Pancreas (tissue), 10 donors: ENCODE measurements at places on chromosomes 11 and 22.

GRCh38 chr22:39215426-39216142 is 29.2 kb downstream of the PDGFB start:
- DNase-seq, result peak; percentile 10
- H3K27me3 ChIP-seq, result no peaks in the 10 kb centered on the region
- H3K4me1 ChIP-seq, result no peaks in the 10 kb centered on the region
- no peak overlapping the region for H3K27ac ChIP-seq
- H3K4me3 ChIP-seq, result no peak overlapping the region

- no peak overlapping the region for H3K4me3 ChIP-seq
- no peak overlapping the region for H3K27ac ChIP-seq
- no peaks in the 10 kb centered on the region for H3K27me3 ChIP-seq
- DNase-seq, result no peak
These were observed 25.8 kb downstream of the POLA2 start for GRCh38 chr11:65287601-65288000.

DNA sequence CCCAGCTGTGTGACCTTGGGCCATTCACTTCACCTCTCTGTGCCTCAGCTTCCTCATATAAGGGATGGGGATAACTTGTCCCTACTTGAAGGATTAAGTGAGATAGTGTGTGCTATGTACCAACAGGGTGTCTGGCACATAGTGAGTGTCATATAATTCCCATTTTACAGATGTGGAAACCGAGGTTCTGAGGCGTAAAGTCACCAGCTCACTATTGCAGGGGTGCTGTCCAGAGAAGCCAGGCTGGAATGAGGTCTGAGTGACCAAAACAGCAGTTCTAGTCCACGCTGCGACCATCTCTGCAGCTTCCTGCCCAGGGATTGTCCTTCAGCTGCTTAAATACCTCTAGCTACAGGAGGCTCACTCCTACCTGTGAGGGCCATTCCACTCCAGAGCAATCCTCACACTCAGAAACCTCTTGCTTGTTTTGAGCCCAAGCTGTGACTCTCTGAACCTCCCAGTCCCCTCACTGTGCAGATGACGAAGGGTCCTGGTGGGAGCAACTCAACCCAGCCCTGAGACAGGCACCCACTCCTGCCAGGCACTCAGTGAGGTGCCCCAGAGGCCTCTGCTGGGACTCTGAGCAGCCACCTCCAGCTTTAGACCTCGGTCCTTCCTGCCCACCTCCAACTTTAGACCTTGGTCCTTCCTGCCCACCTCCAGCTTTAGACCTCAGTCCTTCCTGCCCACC is 5.8 kb downstream of the MB start:
- H3K36me3 ChIP-seq, result no peaks in the 10 kb centered on the region
- no peaks in the 10 kb centered on the region for H3K4me1 ChIP-seq
- no peaks in the 10 kb centered on the region for H3K27me3 ChIP-seq
- no peak overlapping the region for H3K27ac ChIP-seq
- no peak overlapping the region for H3K4me3 ChIP-seq
- DNase-seq, result no peak

DNA sequence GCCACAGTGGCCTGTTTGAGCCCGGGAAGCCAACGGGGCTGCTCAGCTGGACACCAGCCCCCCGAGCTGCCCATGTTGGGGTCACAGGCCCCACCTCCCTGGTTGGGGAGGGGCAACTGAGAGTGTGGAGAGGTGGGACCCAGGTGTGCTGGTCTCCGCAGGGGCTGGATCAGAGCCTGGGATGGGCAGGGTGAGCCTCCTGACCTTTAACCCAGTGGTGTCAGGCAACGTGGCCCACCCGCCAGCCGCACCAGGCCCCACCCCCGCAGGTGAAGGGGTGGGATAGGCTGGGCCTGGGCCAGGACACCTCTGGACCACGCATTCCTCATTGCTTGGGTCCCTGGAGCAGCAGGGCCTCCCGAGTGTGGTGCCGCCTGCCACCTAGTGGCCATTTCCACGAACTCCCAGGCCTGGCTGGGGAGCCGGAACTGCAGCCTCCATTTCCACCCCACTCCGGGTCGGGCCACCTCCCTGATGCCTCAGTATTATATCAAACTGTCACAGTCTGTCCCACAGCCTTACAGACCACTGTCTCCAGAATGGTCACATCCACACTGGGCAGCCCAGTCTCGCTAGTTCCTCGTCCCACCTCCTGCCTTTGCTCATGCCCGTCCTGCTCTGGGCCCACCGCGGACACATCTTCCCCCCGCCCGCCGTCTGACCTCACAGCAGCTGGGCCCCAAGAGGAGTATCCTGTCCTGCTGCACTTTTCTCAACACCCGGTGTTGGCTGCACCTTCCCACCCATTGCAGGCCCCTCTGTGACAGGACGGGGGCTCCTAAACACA is 13.3 kb upstream of the PPP6R3 start:
- no peak overlapping the region for H3K27ac ChIP-seq
- no peaks in the 10 kb centered on the region for H3K27me3 ChIP-seq
- DNase-seq, result peak; percentile 87
- no peak overlapping the region for H3K4me3 ChIP-seq

DNA sequence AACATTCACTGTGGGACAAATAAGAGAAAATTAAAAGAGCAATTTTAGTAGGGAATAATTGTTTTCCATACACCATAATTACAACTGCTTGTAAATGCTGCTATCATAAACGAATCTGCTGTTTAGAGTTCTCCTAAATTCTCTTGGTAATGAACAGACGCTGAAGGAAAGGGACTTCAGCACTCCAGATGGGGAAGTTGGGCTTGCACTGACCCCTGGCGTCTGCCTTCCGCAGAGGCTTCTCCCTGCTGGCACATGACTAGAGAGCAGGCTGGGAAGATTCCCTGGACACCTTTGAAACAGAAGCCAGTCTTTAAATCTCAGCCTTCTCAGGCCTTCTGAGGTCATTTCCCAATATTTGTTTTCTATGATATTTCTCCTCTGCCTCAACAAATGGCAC is 84.1 kb downstream of the NXPE2 start:
- no peak overlapping the region for H3K4me3 ChIP-seq
- H3K27ac ChIP-seq, result no peak overlapping the region
- no peaks in the 10 kb centered on the region for H3K4me1 ChIP-seq
- peak; percentile 57 for DNase-seq
- H3K36me3 ChIP-seq, result no peaks in the 10 kb centered on the region
- H3K27me3 ChIP-seq, result no peaks in the 10 kb centered on the region

DNA sequence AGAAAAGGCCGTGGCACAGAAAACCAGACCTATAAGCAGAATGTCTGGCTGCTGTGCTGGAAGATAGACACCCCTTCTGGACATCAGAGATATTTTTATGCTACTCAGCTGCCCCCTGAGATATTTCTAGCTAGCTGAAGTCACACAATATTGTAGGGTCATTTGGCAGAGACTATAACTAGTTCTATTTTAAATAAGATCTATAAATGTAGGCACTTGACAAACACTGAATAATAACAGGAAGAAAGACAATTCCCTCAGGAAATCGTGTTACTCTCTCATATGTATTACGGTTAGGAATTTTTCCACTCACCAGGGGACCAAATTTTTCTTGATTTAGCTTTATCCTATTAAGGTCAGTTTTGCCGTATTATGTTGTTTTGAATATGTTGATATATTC is 845.4 kb downstream of the OPCML start:
- H3K27me3 ChIP-seq, result no peaks in the 10 kb centered on the region
- H3K27ac ChIP-seq, result no peak overlapping the region
- H3K36me3 ChIP-seq, result no peaks in the 10 kb centered on the region
- H3K4me1 ChIP-seq, result no peaks in the 10 kb centered on the region
